Gastrocnemius medialis (tissue), 4 donors: ENCODE measurements at places on chromosomes 2 and 18.

DNA sequence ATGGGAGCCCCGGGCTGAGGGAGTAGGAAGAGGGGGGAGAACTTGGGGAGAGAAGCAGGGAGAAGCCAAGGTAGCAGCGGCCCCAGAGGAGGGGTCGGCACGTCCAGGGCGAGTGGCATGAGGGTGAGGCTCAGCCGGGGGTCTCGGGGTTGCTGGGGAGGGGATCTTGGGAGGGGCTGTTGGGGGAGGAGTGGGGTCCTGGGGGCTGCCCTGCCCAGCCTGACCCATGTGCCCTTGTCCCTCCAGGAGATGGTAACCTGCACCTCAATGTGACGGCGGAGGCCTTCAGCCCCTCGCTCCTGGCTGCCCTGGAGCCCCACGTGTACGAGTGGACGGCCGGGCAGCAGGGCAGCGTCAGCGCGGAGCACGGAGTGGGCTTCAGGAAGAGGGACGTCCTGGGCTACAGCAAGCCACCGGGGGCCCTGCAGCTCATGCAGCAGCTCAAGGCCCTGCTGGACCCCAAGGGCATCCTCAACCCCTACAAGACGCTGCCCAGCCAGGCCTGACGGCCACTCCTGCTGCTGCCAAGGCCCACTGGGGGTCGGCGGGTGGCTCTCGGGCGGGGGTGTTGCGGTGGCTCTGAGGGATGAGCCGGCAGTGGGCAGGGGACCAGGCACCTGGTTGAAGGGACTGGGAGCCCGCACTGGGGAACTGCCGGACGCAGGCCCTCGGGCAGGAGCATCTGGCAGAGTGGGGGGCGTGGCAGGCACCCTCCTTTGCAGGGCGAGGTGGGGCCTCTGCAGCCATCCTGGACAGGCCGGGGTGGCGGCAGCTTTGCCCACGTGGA lies 9.0 kb upstream of the GAL3ST2 start:
- DNase-seq = no peak

GRCh38 chr18:37332628-37333420 lies 232.8 kb downstream of the CELF4 start:
- DNase-seq = no peak

DNA sequence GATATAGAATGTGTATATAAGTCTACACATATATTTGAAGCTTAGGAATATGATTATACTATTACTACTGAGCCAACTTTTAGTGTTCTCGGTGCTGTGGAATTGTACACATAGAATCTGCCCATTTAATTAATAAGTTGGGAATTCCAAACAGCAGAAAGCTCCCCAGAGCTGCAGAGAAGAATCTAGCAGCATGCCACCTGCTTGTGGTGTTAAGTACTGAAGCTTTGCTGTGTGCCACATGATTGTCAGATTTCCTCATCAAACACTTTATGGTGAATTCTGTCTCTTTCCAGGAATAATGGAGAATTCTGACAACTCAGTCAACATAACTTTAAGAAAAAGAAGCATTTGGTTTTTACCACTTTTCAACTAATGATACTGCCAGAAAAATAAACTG lies 117.8 kb downstream of the WDSUB1 start:
- no peak for DNase-seq

DNA sequence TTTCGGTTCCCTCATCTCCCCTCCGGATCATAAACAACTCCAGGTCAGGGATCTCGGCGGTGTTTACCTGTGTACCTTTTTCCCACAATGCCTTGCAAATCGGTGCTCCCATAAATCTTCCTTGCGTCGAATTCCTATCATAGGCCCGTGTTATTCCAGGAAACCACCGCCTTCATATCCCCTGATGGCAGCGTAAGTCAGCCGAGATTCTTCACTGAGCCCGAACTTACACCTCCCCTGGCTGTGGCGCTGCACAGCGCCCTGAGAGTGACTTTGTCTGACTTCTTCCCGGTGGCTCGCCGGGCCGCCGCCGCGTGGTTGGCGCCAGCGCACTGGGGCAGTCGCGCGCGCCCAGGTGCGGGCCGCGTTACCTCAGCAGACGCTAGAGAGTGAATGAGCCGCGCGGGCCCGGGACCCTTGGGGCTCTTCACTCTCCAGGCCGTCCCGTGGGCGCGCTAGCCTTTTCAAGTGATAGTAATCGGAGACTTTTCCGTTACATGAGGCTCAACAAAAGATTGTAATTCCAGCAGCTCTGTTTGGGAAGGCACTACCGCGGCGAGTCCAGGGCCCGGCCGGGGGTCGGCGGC lies 101.6 kb downstream of the SPTBN1 start:
- DNase-seq = no peak

GRCh38 chr2:47034973-47035609 lies 119.5 kb upstream of the MCFD2 start:
- DNase-seq = no peak

GRCh38 chr2:161905389-161906046 lies 168.5 kb downstream of the DPP4 start:
- no peak for DNase-seq

DNA sequence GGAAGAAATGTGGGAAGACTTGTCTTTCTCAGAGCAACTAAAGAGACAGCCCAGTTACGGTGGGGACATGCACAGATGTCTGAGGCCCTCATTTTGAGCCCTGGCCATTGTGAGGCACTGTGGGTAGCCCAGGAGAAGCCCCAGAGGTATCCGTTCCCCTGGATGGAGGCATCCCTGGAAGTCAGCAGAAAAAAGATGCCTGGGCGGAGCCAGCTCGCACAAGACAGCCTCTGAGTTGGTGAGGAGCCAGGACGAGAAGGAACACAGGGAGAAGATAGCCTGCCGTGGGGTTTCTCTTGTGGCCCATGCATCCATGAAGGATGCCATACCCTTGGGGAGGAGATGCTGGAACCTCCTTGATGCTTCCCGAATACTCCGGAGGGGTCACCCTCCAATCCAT lies 56.9 kb upstream of the SEMA4C start:
- no peak for DNase-seq

- no peak for DNase-seq
Measured at GRCh38 chr2:99404039-99404796, 67.0 kb downstream of the EIF5B start.

- DNase-seq = no peak
Measured at GRCh38 chr2:226461981-226462380, 337.6 kb downstream of the IRS1 start.
